ENCODE measurements at places on chromosomes 12 and 14. TPM values are rescaled to one million over a fixed set of nuclear protein-coding genes. Genes with fewer than 3 reads are reported as not detected.

MOK gene
- total RNA-seq, result 1.0 TPM

EEF1AKMT3 gene
- 3.7 TPM for total RNA-seq

OASL gene
- 19.3 TPM for total RNA-seq

AQP2 gene
- total RNA-seq, result not detected

CATSPERB gene
- total RNA-seq, result 2.7 TPM

PLXNC1 gene
- 13.8 TPM for total RNA-seq

HVCN1 gene
- total RNA-seq, result 6.1 TPM

KRT73 gene
- 1.0 TPM for total RNA-seq

ACRBP gene
- 13.7 TPM for total RNA-seq

UNC119B gene
- 10.9 TPM for total RNA-seq

TAS2R10 gene
- total RNA-seq, result not detected

ZC3H10 gene
- total RNA-seq, result 11.0 TPM

NR1H4 gene
- total RNA-seq, result not detected

PRH2 gene
- total RNA-seq, result not detected

KLHDC1 gene
- 3.1 TPM for total RNA-seq

SMCO2 gene
- total RNA-seq, result not detected

SDR9C7 gene
- not detected for total RNA-seq

B4GALNT3 gene
- 0.39 TPM for total RNA-seq

COX8C gene
- total RNA-seq, result not detected

PIWIL1 gene
- total RNA-seq, result not detected

BICDL1 gene
- total RNA-seq, result 134 TPM

SLC6A13 gene
- 0.49 TPM for total RNA-seq

PIP4K2C gene
- 35.8 TPM for total RNA-seq

PAX9 gene
- total RNA-seq, result 0.42 TPM

CELA1 gene
- total RNA-seq, result not detected

All from CD4-positive, CD25-positive, alpha-beta regulatory T cell (primary cell).